Left renal pelvis (tissue), 4 donors: ENCODE measurements at places on chromosomes 1 and 21.

- DNase-seq, result no peak
Measured at GRCh38 chr1:45815667-45816458, 12.5 kb downstream of the MAST2 start.

GRCh38 chr1:217004776-217005436 lies 281.7 kb upstream of the ESRRG start:
- no peak for DNase-seq

- no peak for DNase-seq
Measured at GRCh38 chr1:5522531-5523145, 469.6 kb downstream of the NPHP4 start.

GRCh38 chr1:187383366-187383765 lies 554.6 kb downstream of the PLA2G4A start:
- DNase-seq, result no peak

DNA sequence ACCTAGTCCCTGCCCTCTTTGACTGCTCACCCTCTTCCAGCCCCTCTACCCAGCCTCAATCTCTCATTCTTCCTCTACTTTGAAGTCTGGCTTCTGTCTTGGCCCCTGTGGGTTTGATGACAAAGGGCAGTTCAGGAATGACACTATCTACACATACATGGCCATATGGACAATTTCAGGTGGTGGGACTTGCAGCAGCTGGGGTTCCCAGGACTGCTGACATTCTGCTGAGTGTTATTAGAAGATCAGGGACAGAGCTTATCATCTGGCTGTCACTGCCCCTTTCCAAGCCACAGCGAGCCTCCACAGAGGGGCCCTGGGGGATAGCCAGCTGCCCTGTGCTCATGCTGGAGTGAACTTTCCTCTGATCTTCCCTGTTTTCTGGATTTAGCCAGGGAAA lies 97.4 kb upstream of the IPO9 start:
- DNase-seq, result no peak

GRCh38 chr1:24206083-24206464 lies 19.0 kb upstream of the IFNLR1 start:
- no peak for DNase-seq

- DNase-seq, result no peak
Measured at GRCh38 chr1:236497908-236498307, 25.9 kb upstream of the LGALS8 start.

- DNase-seq, result peak; percentile 73
Measured at GRCh38 chr1:38834937-38835827, 24.4 kb downstream of the RRAGC start.

DNA sequence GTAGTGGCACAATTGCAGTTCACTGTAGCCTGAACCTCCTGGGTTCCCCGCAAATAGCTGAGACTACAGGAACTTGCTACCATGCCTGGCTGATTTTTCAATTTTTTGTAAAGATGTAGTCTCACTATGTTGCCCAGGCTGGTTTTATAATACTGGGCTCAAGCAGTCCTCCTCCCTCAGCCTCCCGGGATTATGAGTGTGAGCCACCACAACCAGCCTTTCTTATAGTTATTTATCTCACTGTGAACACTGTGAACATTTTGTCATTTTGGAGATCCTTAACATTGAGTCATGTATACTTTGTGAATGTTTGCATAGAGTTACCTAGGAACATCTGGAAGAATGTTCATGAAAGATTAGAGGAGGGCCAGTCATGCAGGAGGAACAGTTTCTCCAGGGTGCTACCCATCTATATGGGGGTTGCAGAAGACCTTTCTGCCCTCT lies 127.1 kb upstream of the CACYBP start:
- DNase-seq, result no peak

GRCh38 chr21:45336870-45337269 lies 49.2 kb upstream of the POFUT2 start:
- DNase-seq, result no peak

GRCh38 chr21:34935898-34936297 lies 113.2 kb downstream of the RUNX1 start:
- no peak for DNase-seq

- DNase-seq, result no peak
Measured at GRCh38 chr1:52795464-52795863, 47.1 kb upstream of the ZYG11A start.

- DNase-seq, result no peak
Measured at GRCh38 chr1:85815906-85816305, 107.7 kb upstream of the ZNHIT6 start.

DNA sequence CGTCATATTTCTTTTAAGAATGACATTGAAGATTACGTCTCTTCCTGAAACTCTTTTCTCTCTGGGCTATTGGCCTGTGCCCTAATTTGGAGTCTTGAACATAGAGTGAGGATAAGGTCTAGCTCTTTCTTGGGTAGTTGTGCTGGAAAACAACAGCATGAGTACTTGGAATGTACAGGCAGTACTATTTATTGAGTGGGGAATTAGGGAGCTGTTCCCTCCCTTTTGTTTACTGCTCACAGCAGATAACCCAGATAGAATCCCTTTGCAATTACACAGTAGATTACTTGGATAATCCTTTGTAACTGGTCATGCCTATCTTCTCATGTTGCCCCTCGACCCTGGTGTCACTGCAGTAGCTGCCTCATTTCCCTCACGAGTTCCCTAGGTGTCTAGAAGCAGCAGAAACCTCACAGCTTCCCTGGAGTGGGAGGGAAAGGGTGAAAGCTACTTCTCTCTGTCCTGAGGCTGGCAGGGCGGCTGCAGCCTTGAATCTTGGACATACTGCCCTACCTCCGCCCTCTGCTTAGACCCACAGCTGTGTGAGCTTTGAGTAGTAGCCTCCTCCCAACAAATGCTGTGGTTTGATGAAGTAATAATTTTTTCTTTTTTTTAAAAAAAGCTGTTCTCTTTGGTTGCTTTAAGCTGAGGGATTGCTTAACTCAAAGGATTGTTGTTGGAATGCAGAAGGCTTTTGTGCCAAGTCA lies 70.6 kb downstream of the FGGY start:
- DNase-seq, result no peak

DNA sequence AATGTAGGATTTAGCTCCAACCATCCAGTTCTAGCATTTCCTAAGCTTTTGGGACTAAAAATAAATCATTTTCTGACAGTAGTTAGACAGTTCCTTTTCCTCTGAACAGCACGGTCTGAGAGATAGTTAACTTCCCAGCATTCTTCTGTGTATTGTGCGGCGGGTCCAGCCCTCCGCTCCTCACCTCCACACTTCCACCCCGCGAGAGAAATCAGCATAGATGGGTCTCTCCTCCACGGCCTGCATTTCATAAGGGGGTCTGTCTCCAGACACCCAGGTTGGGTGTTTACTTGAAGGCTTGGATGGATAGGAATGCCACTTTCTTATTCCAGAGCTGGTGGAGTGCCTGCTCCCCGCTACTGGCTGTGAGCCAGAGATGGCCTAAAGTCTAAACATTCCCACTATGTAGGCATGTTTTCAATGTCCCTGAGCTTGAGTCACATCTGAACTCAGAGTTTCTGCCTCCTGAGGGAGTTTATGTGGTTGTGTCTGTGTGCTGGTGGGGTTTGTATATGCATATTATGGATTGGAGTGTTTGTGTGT lies 38.0 kb upstream of the PPP2R5A start:
- DNase-seq, result no peak

GRCh38 chr1:86388777-86389176 lies 7.3 kb downstream of the ODF2L start:
- DNase-seq, result no peak

- no peak for DNase-seq
Measured at GRCh38 chr1:16173447-16174260, 17.8 kb upstream of the EPHA2 start.

GRCh38 chr1:113247782-113248181 lies 142.5 kb upstream of the MAGI3 start:
- DNase-seq, result no peak

DNA sequence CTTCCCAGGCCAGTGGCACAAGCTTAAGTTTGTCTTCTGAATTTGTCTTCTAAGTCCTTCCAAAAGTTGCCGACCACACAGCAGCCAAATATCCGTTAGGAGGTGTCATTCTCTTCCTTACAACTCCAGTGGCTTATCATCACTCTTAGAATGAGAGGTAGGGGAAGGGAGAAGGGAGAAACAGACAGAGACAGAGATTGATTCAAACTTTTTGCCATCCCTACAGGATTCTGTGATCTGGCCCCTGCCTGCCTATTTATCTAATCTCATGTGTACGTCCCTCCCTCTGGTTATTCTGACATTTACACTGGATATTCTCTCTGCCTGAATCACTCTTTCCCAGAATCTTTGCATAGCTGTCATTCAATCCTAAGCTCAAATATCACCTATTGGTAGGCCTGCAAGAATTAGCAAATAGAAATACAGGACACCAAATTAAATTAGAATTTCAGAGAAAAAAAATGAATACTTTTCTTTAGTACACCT lies 488 bp upstream of the GNL2 start:
- DNase-seq, result no peak

DNA sequence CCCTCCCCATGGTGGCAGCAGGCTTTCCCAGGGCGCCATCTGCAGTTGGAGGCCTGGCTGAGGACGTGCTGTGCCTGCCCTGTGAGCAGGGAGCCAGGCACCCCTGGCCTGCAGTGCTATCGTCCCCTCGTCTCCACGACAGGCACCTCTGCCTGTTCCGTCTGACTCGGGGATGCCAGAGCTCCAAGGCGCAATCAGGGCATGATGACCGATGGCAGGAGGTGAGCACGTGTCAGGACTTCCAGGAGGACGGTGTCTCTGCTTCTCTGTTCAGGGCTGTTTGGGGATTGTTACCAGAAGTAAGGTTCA lies 125.2 kb downstream of the PCBP3 start:
- DNase-seq, result no peak

DNA sequence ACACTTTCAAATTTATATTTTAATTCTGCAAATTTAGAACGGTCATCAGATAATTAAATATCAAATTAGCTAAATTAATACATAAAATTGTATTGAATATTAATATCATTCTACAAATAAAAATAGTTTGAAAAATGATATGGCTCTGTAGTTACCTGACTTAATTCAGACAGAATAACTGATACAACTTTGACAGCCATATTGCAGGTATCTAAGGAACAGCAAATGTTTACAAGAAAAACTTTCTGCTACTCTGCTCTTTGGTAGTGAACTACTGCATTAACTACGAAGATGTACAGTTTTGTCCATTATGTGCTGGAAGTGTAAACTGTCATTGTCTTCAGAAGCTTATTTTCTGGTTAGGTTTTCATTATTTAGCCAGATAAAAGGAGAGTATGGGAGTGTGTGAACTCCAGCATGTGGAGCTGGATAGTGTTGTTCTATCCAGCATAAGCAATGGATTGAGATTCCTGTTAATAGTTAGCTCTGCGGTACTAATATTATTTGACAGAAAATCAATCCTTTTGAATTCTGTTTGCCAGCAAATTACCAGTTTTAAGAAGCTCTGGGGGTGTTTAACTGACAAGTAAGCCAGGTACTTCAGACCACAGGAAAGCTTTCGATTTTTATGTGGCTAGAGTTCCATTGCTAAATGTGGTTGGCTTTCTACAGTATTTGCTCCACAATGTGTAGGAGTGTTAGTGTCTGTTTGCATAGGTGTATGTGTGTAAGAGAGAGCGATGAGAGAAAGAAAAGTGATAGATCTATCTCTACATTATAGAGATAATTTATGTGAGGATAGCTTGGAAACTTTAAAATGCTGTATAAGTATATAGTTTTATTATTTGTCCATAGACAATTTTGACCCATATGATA lies 247.9 kb downstream of the GRIK1 start:
- no peak for DNase-seq

DNA sequence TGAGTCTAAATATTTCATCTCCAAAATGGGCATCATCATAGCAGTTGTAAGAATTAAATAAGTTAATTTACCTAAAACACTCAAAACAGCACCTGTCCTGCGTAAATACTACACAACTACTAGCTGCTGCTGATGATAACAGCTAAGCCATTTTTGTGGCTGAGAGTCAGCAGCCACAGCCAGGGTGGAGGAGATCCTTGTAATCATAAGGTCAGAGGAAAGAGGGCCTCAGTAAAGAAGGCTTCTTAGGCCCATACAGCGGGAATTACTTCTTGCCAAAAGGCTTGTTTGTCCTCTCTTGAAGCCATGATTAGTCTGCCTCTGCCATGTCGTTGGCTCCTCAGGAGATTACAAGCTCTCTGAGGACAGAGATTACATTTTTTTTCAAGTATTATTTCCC lies 245.0 kb downstream of the FGGY start:
- DNase-seq, result no peak

DNA sequence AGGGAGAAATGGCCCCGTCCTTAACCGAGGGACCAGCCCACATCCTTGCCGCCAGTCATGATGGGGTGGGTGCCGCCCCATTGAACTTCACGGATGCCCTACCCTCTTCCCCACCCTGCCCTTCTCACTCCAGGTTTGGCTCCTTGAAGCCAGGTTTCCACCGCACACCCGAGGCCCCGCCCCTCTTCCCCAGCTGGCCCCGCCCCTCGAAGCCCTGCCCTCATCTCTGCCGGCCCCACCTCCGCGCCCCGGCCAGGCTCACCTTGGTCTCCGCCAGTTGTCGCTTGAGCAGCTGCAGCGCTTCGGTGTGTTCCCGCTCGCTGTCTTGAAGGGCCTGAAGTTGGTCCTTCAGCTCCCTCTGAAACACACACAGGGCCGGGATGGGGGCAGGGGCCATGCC lies 16.6 kb downstream of the TRIM62 start:
- no peak for DNase-seq

DNA sequence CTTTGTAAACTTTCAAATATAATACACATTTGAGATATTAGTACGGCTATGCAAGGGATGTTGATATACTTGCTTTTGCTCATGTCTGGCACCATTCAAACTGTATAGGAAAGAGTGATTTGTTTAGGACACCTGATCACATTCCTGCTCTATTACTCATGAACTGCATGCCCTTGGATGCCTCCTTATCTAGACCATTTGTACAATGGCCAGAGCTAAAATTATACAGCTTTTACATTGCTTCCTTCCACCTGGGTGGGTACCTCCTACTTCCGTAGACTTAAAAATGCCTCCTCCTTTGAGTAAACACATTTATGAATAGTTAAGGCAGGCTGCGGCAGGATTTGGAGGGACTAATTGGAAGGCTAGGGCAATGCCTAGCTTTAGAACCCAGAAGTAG lies 85.4 kb upstream of the PBX1 start:
- no peak for DNase-seq

DNA sequence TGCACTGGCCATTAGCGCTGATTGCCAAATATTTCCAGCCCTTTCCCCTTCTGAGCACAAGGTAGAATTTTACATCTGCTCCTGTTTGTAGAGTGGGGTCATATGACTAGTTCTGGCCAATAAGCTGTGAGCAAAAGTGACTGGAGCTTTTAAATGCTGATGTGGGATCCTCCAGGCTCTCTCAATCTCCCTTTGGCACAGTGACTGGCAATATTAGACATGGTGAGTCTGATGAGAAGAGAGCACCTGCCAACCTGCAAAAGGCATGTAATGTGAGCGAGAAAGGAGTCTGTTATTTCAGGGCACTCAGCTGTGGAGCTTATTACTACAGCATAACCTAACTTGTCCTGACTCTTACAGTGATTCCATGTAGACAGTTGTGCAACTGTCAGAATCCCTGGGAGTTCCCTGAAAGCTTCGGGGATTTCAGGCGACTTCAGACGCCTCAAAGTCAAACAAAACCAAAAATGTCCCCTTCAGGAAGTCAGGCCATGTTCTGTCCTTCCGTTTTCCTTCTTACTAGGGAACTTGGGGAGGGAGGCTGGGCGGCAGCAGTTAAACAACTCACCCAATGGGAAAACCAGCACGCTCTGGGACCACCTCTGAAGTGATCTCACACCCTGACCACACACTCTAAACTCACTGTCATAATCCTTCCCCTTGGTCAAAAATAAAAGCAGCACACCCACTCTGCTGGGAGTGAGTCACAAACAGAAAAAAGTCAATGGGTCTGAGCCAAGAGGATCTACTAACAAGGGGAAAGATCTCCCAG lies 3.6 kb upstream of the RASSF5 start:
- no peak for DNase-seq
